Naive B cell (primary cell): ENCODE measurements at places on chromosomes 5 and 9.

GRCh38 chr9:26809795-26810194 is 82.8 kb downstream of the CAAP1 start:
- DNase-seq: no peak

GRCh38 chr5:39283231-39283818 is 64.0 kb upstream of the FYB1 start:
- DNase-seq: peak; percentile 53

GRCh38 chr9:122227575-122227900 is 1.2 kb downstream of the LHX6 start:
- no peak for DNase-seq

GRCh38 chr9:78788101-78788500 is 491.2 kb downstream of the PSAT1 start:
- no peak for DNase-seq

DNA sequence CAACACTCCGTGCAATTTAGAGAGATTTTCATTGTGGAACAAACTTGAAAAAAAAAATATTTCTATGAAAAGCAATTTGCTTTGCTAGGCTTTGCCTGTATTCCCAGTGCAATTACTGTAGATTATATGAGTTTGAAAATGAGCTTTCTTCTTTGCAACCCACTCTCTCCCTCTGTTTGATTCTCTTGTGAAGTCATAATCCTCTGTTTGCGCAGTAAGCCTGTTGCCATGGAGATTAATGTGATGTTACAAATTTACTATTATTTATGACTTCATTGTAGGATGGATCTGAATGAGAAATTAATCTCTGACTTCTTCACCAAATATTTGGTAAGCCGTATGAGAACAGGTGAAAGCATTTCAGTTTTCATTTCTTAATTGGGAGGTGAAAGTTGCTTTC is 320.3 kb downstream of the SPATA31D1 start:
- no peak for DNase-seq

- DNase-seq: no peak
Observed at GRCh38 chr5:17907094-17907493, 272.8 kb downstream of the TAF11L14 start.

GRCh38 chr9:34171753-34172535 is 6.9 kb upstream of the UBAP1 start:
- peak; percentile 77 for DNase-seq

DNA sequence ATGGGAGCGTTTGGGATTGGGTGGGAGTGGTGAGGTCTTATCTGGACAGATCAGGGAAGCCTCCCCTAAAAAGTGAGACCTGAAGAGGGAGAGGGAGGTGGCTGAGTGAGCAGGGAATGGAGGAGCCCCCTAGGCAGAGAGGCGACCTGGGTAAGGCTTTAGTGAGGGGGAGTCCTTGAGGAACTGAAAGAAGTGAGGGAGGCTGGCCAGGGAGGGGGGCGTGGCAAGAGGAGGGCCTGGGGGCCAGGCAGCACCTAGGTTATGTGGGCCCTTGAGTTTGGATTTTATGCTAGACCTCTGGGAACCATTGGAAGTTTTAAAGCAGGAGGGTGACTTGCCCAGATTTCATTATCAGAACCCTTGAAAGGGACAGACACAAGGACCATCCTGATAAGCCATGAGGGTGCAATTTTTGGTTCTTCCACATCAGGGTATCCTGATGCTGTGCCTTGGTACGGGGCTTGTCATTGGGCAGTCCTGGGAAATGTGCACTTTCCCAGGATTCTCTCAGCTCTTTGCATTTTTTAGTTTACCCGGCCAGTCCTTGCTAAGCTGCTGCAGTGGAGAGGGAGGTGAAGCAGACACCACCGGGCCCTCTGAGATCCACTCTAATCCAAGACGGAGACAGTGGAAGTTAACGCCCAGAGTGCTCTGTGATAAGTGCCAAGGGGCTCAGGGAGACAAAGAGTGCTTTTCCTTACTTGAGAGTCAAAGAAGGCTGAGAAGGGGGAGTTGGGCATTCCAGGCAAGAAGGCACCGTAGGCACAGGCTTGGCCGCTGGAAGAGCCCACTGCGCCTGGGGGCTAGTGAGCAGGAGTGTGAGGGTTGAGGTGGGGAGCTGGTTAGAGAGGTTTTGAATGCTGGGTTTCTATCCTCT is 16.1 kb downstream of the GSN start:
- no peak for DNase-seq

DNA sequence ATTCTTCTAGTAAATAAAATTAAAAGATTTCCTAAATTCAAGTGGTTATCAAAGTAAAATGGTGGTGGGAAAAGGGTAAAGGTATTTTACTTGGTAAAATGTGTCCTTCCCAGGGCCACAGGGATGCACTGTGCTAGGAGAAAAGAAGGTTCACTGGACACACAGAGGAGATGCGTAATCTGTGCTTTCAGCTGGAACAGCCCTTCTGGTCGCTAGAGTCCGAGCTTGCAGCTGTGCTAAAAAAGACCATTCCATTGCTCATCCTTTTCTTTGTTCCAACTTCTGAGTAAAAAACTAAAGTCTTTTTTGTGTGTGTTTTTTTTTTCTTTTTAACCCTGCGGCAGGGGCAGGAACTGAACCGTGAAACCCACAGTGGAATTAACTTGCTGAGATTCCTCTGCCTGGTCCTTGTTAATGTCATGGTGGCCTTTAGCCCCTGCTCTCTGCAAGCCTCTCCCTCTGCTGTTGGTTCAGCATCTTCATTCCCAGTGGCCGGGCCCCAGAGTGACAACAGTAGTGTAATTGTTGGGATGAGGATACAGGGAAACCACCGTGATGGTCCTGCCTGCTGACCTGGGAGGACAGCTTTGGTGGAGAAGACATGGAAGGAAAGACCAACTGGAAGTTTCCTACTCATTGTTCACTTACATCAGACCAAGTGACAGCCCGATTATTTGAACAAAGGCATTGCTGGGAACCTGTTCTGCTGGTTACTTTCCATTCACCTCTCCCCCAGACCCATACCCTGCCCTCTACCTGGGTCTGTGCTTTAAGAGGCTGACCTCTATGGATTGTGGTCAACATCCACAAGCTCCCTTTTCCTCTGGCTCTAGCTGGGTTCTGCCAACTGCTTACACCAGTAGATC is 31.9 kb upstream of the FSTL4 start:
- no peak for DNase-seq

- no peak for DNase-seq
Observed at GRCh38 chr9:975740-976257, 656 bp upstream of the DMRT3 start.

DNA sequence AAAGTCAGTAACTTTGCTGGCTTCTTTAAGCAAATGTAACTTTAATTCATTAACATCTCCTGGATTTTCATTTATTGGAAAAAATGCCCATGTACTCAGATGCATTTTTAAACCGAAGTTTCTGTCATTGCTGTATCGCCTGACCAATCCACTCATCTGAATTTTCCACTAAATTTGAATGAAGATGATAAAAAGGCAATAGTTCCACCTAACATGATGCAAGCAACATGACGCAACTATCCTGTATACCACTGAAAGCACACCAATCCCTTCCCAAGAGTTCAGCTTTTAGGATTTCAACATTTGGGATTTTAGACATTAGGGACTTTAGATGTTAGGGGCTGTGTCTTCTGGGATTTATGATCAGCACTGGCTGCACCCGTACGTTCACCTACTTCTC is 215.6 kb downstream of the KIF4B start:
- DNase-seq: no peak

- no peak for DNase-seq
Observed at GRCh38 chr9:110123341-110124095, 84.4 kb downstream of the C9orf152 start.

- no peak for DNase-seq
Observed at GRCh38 chr9:105254226-105254625, 9.8 kb downstream of the SLC44A1 start.

DNA sequence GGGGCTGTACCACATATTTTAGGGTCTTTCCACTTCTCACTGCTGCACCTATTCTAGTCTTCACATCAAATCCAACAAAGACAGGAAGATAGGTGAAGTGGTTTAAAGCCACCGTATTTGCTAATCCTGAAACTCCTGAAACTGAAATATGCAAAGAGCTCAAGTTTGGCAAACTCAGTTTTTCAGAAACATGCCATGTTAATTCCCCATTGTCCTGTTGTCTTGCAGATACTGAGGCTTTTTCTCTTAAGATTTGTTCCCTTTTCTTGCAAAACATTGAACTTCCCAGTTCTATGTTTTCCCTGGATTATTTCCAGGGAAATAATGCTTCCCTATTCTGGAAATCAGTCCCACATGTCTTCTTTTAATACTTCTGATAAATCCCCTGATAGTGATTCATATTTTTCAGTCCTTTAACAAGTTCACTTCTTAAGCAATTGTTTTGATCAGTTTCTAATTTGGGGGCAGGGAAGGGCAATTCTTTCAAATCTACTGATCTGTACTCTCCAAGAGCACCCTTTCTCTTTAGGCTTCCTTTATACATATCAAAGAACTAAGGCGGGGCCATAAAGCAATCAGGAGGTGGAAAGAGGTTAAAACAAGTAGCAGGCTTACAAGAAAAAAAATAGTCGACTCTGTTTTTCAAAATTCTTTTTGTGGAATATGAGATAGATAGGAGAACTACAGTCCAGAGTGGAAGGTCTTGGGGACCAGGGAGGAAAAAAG is 648.5 kb downstream of the BNC2 start:
- no peak for DNase-seq

- no peak for DNase-seq
Observed at GRCh38 chr5:122967085-122967484, 69.4 kb downstream of the PPIC start.

DNA sequence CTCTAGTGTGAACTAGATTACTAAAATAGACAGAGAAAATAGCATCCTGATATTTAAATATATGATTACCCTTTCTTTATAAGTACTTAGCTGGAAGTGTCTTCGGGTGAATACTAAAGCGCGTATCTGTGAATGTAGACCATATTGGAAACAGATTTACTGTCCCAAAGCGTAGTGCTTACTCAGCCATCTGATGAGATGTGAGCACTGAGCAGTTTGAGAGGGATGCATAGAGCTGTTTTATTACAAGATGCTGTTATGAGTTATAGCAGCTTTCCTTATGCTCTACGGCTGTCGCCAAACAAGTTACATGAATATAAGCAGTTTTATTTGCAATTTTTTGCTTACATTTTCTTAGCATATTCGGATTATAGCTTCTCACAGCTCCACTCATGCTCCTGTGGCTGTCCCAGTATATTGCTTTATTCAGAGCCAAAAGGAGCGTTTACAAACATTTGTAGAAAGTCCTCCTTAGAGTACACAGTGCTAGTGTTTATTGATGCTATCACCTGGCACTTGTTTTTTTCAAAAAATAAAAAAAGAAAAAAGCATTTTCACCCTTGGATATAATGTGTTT is 981.4 kb upstream of the WWC1 start:
- DNase-seq: no peak

GRCh38 chr9:3435732-3436131 is 90.1 kb downstream of the RFX3 start:
- DNase-seq: no peak

DNA sequence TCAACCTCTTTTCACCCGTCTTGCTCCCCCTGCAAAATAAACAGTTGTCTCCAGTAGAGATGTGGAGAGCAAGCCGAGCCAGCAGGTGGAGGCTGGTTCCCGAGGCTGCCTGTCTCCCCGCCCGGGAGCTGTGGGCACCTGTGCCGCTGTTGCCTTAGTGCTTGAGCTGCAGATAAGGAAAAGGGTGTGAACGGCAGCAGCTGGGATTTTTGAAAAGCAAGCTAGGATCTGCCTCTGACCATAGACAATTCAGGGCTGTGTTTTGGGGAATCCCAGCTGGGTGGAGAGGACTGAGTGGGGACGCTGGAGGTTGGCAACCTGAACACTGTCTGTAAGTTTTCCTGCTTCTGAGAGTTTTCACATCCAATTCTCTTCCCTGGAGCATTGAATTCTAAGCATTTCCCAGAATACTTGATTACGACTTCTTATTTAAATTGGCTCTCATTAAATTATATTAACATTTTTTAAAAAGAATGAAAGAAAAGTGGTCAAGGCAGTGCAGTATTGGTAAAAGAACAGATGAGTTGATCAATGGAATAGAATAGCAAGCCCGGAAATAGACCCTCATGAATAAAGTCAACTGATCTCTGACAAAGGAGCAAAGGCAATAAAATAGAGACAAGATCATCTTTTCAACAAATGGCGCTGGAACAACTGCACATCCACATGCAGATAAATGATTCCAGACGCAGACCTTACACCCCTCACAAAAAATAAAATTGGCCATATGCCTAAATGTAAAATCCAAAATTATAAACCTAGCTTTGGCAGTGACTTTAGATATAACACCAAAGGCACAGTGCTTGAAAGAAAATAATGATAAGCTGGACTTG is 9.7 kb downstream of the WNK2 start:
- DNase-seq: no peak

- DNase-seq: no peak
Observed at GRCh38 chr5:168227001-168227400, 64.4 kb upstream of the WWC1 start.

- no peak for DNase-seq
Observed at GRCh38 chr5:111231119-111231518, 6.9 kb downstream of the CAMK4 start.

DNA sequence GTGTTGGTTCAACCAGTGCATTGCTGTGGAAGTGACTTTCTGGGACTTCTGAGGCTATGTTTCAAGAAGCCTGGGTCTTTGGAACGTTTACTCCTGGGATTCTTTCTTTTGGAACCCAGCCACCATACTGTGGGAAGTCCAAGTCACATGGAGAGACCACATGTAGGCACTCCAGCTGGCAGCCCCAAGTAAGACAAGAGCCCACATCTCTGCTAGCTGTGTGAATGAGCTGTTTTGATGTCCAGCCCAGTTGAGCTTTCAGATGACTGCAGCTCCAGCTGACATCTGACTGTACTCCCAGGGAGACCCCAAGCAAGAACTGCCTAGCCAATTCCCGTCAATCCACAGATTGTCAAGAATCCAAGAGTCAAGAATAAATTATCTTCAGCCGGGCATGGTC is 60.1 kb upstream of the SPATA31D4 start:
- no peak for DNase-seq

DNA sequence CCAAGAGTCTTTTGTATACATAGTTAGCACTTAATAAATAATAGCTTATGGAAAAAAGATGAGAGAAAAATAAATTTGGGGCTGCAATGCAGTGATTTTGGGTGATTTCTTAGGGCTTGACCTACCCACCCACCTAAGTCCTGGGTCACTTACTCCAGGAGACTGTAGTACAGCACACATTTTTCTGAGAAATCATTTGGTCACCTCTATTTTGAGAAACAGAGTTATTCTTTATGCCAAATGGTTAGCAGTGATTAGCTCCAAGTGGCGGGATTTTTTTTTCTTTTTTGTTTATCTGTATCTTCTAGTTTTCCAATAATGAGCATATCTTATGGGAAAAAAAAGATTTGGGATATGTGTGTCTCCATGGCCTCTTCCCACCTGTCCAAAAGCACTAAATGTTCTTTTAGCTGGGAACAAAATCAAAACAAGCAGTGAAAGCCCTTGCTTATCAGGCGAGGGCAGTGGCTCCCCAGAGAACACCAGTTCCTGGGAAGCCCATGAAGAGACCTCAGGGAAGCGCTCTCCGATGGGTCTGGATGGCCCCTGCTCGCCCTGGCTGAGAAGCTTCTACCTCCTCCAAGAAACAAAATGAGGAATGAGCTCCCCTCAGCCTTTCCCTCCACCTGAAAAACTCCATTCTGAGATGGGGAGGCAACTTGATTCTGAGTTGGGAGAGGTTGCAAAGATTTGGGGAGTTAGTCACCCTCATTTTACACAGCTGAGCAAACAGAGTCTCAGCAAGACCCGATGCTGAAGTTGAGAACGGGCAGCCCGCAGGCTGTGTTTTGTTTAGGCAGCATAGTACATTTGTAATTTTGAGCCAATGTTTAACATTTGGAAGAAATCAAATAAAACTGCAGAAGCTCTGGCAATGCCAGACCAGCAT is 69.9 kb downstream of the CYFIP2 start:
- no peak for DNase-seq
